Glomerular endothelial cell (primary cell): ENCODE measurements at places on chromosomes 3 and 15. TPM values are rescaled to one million over a fixed set of nuclear protein-coding genes. Genes with fewer than 3 reads are reported as not detected.

GRCh38 chr3:152703245-152703890 lies 131.6 kb upstream of the P2RY1 start:
- no peak for DNase-seq

- no peak for DNase-seq
These were observed 49.4 kb upstream of the CFAP161 start for GRCh38 chr15:81084716-81085115.

- DNase-seq, result no peak
These were observed 133.4 kb downstream of the TPRA1 start for GRCh38 chr3:127457094-127457475.

DNA sequence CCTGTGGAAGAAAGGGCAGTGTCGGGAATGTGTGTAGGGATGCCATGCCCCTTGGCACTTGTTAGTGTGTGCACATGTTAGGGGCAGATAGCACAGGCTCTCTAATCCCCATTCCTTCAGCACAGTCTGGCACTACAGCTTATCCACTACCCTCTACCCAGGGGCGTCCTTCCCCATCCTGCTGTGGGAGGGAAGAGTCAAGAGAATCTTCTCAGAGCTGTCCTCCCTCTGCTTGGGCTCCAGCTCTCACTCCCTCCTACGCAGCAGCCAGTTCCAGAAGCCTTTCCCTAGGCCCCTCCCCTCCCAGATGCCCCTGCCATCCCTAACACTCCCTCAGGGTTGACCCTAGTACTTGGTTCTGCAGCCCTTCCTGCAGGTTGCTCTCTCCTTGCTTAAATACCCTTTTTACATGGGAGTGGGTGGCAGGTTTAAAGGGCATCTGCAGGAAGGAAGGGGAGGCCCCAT lies 815 bp upstream of the GRM2 start:
- no peak for DNase-seq

GRCh38 chr3:23836536-23837230 lies 30.9 kb downstream of the UBE2E1 start:
- no peak for DNase-seq

- no peak for DNase-seq
These were observed 60.5 kb downstream of the SLMAP start for GRCh38 chr3:57816471-57817095.

DNA sequence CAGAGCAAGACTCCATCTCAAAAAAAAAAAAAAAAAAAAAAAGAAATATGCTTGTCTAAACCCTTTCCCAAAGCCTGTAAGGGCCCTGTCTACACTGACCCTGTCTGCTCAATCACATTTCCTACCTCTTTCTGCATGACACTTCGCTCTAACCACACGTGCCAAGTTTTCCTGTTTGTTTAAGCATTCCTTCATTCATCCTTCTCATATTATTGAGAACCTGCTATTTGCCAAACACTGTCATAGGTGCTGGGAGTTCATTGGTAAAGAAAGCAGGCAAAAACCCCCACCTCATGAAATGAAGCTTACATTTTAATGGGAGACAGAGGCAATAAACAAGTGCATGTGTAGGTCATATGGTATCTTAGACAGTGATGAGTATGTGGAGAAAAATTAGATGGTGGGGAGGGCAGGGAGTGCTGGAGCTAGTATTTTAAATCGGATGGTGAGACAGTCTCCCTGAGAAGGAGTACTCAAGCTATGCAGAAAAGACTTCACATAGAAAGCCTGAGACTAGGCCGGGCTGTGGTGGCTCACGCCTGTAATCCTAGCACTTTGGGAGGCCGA lies 48.0 kb downstream of the B3GNT5 start:
- DNase-seq, result no peak

DNA sequence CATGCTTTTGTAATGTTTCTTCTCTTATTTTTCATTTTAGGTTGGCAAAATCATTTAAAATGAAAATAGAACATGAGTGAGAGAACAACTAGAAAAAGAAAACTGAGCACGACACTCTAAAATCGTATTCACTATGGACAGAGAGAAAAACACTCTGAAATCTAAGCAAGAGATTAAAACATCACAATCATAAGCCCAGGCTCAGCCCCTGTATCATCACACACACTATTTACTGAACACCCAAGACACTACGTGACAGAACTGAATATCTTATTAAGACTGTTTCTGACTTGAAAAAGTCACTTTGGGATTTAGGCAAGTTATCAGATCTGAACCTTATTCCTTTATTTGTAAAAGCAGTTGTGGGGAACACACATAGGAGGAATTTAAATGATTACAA lies 82.6 kb upstream of the PLXND1 start:
- DNase-seq, result no peak

Gene CAMKV
- total RNA-seq, result not detected in 2 replicates

Gene PCOLCE2
- total RNA-seq, result 0.58 and 1.1 TPM in 2 replicates

Gene AHSG
- total RNA-seq, result not detected in 2 replicates

Gene CHRD
- 0.78 and 1.9 TPM in 2 replicates for total RNA-seq

Gene CLRN1
- not detected in 2 replicates for total RNA-seq

Gene WDR93
- total RNA-seq, result not detected in 2 replicates
